NCI-H2081 (cell line): ENCODE measurements at places on chromosomes 2 and 18.
A peak's percentile ranks its signal among the peaks of the same experiment; 100 is the strongest.

DNA sequence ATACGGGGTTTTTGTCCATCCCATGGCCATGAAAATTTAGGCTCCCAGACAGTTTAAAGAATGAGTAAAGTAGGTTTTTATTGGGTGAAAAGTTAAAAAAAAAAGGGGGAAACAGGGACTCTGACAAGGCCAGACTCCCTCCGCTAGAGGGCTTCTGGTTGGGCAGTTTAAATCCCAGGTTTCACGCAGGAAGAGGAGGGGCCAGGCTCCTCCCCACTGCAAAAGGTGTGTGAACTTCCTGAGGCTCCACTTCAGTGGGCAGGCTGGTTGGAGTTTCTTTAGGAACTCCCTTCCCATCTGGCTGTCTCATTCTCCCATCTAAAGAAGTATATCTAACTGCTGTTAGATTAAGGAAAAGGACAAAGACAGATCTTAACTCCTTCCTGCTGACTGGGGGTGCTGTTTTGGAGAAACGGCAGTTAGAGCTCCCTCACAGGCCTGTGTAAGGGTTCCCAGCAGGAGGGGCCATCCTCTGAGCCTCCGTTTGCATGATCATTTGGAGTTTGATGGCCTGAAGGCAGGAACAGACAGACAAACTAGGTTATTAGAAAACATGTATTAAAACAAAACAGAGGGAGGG, 1160.7 kb downstream of the CNTNAP5 start:
- no peak for DNase-seq

- no peak for DNase-seq
These were observed 65.1 kb upstream of the COL3A1 start for GRCh38 chr2:188909036-188909435.

- DNase-seq, result no peak
These were observed 6.7 kb upstream of the ATG16L1 start for GRCh38 chr2:233244818-233245217.

GRCh38 chr2:23411752-23412431, 26.9 kb downstream of the KLHL29 start:
- no peak for DNase-seq

DNA sequence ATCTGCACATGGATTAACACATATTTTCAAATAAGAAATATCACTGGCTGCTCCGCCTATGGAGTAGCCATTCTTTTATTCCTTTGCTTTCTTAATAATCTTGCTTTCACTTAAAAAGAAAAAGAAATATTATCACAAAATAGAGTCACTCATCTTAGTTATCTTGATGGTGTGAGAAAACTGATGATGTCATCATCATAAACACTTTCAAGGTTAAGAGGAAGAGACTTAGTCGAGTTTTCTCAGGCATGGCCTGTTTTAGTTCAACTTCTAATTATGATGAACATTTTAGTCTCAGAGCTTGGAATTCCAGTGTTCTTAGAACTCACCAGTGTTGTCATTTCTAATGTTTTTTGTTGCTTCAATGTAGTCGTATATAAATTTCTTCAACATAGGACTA, 506.1 kb downstream of the PTPRM start:
- DNase-seq, result no peak

GRCh38 chr18:50558948-50559751, 737 bp upstream of the MAPK4 start:
- no peak for DNase-seq

GRCh38 chr2:132701810-132702209, 31.8 kb upstream of the LYPD1 start:
- DNase-seq, result no peak

- no peak for DNase-seq
These were observed 56.1 kb upstream of the TANK start for GRCh38 chr2:161104054-161104553.

- DNase-seq, result no peak
These were observed 211.6 kb upstream of the SP5 start for GRCh38 chr2:170503563-170503962.

GRCh38 chr2:174965992-174966744, 39.0 kb downstream of the CHN1 start:
- DNase-seq, result peak; percentile 50

DNA sequence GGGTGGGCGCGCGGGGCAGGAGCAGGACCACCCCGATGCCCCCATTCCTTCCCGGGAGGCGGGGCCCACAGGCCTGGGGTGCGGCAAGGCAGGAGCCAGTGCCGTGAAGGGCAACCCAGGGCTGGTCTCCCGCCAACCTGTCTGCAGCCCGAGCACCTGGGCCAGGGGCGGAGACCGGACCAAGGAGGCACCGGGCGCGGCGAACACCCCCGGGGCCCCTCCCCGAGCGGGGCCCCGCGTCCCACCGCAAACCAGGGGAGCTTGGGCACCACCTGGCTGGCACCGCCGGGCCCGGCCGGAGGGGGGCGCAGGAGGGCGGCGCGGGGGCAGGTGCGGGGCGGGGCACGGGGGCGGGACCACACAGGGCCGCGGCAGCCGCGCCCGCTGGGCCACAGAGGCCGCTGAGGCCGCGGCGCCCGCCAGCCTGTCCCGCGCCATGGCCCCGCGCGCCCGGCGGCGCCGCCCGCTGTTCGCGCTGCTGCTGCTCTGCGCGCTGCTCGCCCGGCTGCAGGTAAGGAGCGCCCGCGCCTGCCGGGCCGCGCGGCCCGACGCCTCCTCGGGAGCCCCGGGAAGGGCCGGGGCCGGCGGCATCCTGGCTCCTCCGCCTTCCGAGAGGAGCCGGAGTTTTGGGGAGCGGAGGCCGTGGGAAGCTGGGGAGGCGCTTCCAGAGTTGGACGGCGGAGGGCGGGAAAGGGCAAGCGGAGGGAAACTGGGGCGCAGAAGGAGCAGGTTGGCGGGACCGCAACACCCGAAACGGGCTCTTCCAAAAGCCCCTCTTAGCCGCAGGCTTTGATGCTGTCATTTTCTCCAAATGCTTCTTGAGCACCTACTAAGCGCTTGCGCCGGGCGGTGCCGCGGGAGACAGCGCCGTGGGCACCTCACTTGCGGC, at the start of gene TNFRSF11A:
TSS of gene TNFRSF11A (plus strand) at position 394 of the 889 bp plus-strand sequence. CDS start at position 437, 43 bp downstream.
- DNase-seq, result peak; percentile 54

DNA sequence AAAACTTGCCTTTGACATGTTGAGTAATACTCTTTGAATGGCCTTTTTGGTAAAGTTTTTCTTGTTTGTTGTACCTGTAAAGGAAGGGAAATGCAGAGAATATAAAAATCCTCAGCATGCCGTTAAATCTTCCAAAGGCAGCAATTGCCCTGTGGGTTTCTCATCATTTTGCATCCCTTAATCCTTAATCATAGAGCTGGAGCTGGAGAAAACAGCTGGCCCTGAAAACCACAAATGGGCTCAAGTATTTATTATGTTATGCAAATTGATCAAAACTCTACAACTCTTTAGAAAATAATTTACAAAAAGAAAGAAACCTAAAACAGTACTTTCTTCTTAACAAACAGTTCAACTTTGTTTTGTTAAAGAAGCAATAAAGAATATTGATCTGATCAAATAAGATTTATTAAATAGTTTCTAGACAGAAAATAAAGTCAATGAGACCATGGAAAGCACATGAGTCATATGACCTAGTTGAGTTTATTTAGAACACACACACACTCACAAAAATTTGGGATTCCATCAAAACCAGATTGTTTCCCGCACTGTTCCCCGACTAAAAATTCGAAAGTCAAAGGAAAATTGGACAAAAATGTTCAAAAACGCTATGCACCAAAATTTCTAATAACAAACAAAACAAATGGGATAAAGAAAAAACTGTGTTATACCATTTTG, 309.0 kb downstream of the GULP1 start:
- DNase-seq, result no peak

DNA sequence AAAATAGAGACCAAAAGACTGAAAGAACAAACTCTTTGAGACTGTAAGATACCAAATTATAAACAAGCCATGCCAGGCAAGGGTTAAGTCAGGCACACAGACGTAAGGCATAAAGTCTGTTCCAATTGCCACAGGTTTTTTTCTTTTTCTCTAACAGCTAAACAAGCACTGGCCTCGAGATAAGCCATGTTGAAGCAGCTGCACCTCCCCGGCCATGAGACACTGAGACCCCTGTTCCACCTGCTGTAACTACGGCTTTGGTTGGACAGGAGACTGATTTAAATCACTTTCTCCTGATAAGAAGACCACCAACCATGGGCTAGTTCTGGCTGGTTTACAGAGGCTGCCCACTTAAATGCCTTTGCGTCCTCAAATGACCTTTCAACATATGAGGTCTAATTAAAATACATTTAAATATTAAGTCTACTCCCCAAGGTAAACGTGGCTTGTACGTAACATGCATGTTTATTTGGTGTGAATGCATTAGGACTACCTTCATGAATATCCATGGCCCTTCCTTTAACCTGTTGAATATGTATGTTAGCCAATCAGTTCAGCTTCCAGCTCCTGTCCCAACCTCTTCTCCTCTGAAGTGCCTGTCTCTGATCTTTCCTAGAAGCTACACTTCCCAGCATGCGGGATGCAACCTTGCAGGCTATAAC, 117.2 kb downstream of the CMPK2 start:
- DNase-seq, result no peak

- DNase-seq, result no peak
These were observed 19.3 kb upstream of the HDAC4 start for GRCh38 chr2:239420082-239420481.

DNA sequence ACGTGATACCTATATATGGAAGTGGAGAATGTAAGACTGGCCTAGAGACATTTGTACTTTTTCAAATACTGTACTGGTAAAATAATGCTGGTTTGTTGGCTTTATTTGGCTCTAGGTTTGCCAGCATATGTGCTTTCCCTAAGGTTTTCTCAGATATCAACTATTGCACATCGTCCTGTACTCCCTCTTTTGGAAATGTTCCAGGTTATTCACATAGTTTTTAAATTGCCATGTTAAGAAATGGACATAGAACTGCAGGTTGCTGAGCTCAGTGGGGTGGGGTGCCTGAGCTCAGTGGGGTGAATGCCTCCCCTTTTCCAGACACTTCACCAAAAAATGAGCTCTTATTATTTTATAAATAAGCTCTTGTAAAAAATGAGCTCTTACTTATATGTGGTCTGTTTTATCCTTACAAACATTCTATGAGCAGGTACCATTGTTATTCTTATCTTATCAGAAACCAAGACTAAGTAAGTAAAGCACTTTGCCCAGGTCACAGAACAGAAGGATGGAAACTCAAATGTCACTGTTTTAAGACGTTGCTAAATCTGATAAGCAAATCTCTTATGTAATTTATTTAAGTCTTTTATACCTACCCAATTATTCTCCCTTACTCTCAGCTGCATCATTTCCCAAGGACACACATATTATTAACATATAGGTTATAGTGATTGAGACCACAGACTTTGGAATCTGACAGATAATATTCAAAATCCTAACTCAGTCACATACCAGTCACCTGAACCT, 99.0 kb downstream of the CPS1 start:
- no peak for DNase-seq

DNA sequence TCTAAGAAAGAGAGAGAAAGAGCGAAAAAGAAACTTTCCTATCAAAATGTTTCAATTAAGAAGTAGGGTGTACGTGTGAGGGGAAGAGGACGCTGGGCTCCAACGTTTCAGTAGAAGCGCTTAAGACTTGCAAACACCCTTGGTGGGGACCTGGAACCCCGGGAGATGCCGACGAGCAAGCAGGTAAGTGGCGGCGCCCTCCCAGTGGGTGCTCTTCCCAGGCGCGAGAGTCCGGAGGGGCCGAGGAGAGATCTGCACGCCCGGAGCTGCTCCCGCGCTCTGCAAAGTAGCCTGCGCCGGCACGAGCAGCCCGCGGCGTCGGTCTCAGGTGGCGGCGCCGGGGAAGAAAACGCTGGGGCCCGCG, 678 bp upstream of the OTX1 start:
- DNase-seq, result peak; percentile 63

GRCh38 chr2:131046918-131047652, 46.2 kb downstream of the FAM168B start:
- no peak for DNase-seq

DNA sequence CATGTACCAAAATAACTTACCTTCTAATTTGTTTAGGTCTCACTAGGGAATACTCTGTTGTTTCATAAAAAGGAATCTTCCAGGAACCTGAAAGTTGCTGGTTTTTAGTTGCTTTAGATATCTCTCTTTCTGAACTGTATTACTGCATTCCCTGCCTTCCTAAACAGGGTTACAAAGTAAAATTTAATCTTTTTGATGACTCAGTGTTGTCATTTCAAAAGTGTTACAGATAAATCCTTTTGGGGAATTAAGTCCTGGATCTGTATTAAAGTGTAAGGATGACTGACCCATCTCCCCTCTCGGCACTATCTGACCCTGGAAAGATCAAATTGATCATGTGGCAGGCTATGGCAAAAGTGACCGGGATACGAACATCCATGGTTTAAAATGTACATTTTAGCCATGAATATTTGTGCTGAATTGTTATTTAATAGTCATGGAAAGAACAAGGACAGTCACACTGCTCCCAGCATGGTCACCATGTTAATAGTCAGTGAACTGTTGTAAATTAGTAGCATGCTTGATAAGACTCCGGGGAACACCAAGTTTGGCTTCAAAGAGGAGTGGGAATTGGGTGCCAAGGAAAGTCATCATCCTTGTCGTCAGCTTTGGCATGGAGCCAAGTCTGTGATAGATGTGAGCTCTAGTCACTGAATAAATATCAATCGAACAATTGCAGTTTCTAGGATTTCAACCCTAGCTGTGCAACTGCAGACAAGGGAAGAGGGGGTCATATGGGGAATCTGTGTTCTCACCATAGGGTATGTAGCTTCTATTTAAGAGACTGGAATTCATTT, 4.2 kb downstream of the PLEKHA3 start:
- peak; percentile 68 for DNase-seq

DNA sequence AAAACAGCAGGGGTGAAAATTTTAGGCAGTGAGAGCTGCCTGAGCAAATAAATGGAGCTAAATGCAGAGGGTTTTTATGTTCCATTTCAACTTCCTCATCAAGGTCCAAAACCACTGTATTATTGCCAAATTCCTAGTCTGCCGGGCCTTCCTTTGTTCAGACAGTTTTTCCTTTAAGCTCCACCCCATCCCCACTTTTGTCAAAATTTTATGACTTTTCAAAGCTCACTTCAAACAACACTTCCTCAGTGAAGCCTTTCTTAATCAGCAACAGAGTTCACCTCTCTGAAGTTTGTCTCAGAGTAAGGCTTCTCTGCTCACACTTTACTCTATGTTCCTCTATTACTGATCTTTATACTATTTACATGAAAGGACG, 81.3 kb downstream of the CERKL start:
- DNase-seq, result peak; percentile 40

- DNase-seq, result no peak
These were observed 3.5 kb upstream of the FAM124B start for GRCh38 chr2:224405412-224405811.

GRCh38 chr2:71864085-71864484, 283.6 kb downstream of the CYP26B1 start:
- DNase-seq, result no peak

- DNase-seq, result no peak
These were observed at the start of gene GALNT1 for GRCh38 chr18:35581546-35581897. TSS of gene GALNT1 (plus strand) at chr18:35581740. CDS start at chr18:35654663, 72,923 bp downstream.
